ENCODE measurements at places on chromosomes 3 and 15.
A peak's percentile ranks its signal among the peaks of the same experiment; 100 is the strongest.

GRCh38 chr15:70308011-70308734, 210.5 kb upstream of the TLE3 start:
- no peak for DNase-seq

DNA sequence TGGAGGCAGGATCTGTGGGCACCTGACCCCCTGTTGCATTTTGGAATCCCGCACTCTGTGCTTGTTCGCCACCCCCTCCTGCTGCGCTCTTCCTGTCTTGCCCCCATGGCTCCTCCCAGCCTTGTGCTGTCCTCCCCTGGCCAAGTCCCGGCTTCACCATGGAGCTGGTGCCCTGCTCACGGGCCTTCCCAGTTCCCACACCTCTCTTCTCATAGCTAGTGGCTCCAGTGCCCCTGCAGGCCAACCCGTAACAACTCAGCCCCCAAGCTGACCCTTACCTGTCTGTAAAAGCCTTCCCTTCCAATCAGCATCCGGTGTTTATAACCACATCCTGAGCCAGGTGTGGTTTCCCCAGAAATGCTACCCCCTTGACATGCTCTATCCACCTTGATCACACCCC, 407.7 kb upstream of the C2CD4B start:
- DNase-seq = no peak

DNA sequence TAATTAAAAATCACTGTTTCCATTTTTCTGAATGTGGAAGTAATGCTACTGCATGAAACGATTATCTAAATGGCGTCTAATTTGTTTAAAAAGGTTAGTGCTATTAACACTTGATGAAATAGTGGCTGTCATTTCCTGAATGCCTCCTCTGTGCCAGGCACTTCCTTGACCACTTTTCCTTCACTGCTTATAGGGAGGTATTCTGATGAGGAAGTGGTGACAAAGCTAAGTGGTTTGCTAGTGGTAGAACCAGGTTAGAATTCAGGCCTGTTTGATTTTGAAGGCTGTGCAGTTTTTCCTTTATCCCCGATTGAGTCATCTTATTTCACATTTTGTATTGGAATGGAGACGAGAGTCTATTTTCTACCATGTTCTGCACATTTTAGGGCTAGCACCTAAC, 119.0 kb downstream of the USP13 start:
- DNase-seq = no peak

GRCh38 chr15:71812966-71813722, 2.8 kb downstream of the NR2E3 start:
- no peak for DNase-seq

- DNase-seq = peak; percentile 24
Observed at GRCh38 chr3:30353711-30354467, 252.5 kb upstream of the TGFBR2 start.
